B cell (primary cell): ENCODE measurements at places on chromosomes 7 and 10.

DNA sequence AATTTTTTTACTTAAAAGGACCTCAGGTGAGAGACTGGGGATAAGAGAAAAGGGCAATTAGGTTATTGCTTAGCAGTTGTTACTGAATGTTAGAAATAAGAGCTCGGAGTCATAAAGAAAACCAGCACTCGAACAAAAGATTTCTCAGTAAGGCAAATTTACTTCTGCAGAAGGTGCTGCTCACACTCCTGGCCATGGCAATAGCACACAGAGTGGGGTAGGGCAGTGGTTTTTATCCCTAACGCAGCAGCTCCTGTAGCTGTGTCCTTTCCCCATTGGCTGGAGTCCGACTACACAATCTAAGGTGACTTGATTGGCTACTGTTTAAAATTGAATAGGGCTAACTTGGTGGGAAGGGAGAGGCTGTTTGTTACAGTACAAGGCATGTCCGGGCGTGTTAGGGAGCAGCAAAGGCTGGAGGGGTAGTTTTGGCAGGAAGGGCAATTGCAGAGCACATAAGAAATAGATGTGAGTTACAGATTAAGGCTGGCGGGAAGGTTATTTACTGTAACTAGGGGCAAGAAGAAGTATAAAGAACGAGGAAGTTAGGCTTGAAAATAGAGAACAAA is 112.1 kb downstream of the AKR1D1 start:
- no peak for DNase-seq
- no peaks in the 10 kb centered on the region for H3K4me1 ChIP-seq

DNA sequence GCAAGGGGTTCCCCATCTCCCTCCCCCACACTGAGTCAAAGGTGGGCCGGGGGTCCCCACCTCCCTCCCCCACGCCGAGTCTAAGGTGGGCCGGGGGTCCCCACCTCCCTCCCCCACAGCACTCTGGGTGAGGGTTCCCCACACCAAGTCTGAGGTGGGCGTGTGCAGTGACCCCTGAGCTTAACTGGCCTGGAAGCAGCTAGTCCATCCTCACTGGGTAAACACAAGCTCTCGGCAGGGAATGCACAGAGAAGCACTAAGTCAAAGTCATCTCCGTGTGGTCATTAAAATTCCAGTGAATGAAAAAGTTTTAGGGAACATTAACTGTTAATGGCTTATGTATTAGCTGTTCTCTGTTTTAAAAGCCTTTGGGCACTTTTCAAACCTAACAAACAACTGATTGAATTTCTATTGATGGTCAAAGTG is 43.7 kb upstream of the PRKAR1B start:
- H3K27me3 ChIP-seq: no peaks in the 10 kb centered on the region
- H3K4me3 ChIP-seq: no peak overlapping the region
- H3K4me1 ChIP-seq: no peaks in the 10 kb centered on the region

DNA sequence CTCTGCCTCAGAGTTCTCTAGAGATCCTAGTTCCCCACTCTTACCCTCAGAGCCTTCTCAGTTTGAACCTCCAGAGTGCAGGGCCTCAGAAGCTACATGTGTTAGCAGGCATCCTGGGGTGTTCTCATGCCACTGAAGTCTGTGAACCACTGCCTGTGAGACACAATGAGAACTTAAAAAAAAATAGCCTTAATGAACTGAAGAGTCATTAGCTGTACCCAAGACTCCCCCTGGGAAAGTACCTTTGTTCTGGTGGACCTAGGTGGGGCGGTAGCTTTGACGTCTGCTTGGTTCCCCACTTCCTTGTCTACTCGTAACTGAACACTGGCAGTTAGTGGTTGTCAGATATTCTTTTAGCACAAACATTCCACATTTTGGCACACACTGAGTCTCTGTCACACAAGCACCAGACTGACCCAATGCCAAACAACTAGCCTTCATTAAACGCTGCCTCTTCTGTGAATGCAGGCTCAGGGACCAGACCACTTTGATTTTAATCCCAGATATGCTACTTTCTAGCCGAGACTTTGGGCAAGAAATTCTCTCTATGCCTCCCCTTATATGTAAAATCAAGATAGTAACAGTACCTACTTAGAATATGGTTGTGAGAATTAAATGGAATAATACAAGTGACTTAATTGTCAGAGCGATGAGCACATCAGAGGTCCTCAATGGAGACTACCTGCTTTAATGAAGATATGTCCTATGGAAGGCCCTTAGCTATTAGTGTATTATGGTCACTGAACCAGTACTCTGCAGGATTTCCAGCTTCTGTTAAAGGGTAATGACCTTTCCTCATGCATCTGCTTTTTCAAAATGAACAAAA is 75.3 kb upstream of the CC2D2B start:
- peak overlapping the region; percentile 11 for H3K4me3 ChIP-seq
- H3K4me1 ChIP-seq: peaks cover 82% of the 10 kb centered on the region
- H3K36me3 ChIP-seq: no peaks in the 10 kb centered on the region
- peak; percentile 94 for DNase-seq

- peaks cover 45% of the 10 kb centered on the region for H3K27me3 ChIP-seq
- H3K4me1 ChIP-seq: peaks cover 20% of the 10 kb centered on the region
- H3K27ac ChIP-seq: no peak overlapping the region
- no peak for DNase-seq
- H3K36me3 ChIP-seq: no peaks in the 10 kb centered on the region
- H3K4me3 ChIP-seq: no peak overlapping the region
Measured at GRCh38 chr10:33332183-33333065, 2.0 kb downstream of the NRP1 start.

GRCh38 chr7:111083413-111083812 is 7.5 kb upstream of the LRRN3 start:
- DNase-seq: peak; percentile 74
- H3K27ac ChIP-seq: no peak overlapping the region
- H3K36me3 ChIP-seq: no peaks in the 10 kb centered on the region
- peaks cover 12% of the 10 kb centered on the region for H3K4me1 ChIP-seq
- H3K27me3 ChIP-seq: no peaks in the 10 kb centered on the region
- H3K4me3 ChIP-seq: no peak overlapping the region

- H3K4me1 ChIP-seq: peaks cover 35% of the 10 kb centered on the region
- no peaks in the 10 kb centered on the region for H3K36me3 ChIP-seq
- H3K27me3 ChIP-seq: no peaks in the 10 kb centered on the region
- DNase-seq: peak; percentile 30
Measured at GRCh38 chr10:86366902-86367151, 232 bp upstream of the GRID1 start.

DNA sequence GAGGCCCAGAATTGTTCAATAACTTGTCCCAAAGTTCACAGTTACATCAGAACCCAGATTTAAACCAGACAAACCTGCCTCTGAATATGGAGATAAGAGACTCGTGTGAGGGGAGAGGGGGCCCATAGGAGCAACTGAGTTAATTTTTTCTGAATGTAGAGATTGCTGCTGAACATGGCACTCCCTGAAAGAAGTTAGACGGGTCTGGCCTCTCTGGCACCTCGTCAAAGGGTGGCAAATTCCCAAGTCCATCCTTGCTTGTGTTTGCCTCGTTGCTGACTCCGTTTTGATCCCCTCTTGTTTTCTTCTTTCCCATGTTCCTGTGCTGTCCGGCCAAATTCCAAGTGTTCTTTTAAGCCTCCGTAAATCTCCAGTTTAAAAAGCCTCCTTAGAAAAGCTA is 35.2 kb upstream of the YAE1 start:
- no peak for DNase-seq
- no peak overlapping the region for H3K27ac ChIP-seq
- H3K36me3 ChIP-seq: no peaks in the 10 kb centered on the region
- H3K4me1 ChIP-seq: no peaks in the 10 kb centered on the region
- H3K27me3 ChIP-seq: no peaks in the 10 kb centered on the region

- no peak overlapping the region for H3K4me3 ChIP-seq
- no peaks in the 10 kb centered on the region for H3K27me3 ChIP-seq
- H3K36me3 ChIP-seq: peaks cover 5% of the 10 kb centered on the region
- H3K4me1 ChIP-seq: no peaks in the 10 kb centered on the region
- peak overlapping the region; percentile 39 for H3K27ac ChIP-seq
Measured at GRCh38 chr10:59805014-59805413, 51.8 kb upstream of the MRLN start.

DNA sequence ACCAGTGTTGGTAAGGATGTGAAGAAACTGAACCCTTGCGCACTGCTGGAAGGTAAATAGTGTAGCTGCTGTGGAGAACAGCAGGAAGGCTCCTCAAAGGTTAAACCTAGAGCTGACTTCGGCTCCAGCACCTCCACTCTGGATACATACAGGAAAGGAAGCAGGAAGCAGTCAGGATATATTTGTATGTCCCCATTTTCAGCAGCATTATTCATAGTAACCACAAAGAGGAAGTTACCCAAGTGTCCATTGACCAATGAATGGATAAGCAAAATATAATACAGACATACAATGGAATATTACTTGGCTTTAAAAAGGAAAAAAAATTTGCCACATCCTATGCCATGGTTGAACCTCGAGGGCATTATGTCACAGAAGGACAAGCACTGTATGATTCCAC is 15.0 kb downstream of the RET start:
- H3K27me3 ChIP-seq: no peaks in the 10 kb centered on the region
- no peaks in the 10 kb centered on the region for H3K4me1 ChIP-seq
- H3K27ac ChIP-seq: no peak overlapping the region
- H3K36me3 ChIP-seq: no peaks in the 10 kb centered on the region
- H3K4me3 ChIP-seq: no peak overlapping the region
- DNase-seq: no peak

GRCh38 chr7:2761131-2761624 is 73.2 kb downstream of the AMZ1 start:
- H3K27me3 ChIP-seq: no peaks in the 10 kb centered on the region
- no peak for DNase-seq
- H3K4me3 ChIP-seq: no peak overlapping the region
- H3K36me3 ChIP-seq: peaks cover 28% of the 10 kb centered on the region
- H3K4me1 ChIP-seq: peaks cover 10% of the 10 kb centered on the region
